ENCODE measurements at places on chromosomes 12 and 14.

DNA sequence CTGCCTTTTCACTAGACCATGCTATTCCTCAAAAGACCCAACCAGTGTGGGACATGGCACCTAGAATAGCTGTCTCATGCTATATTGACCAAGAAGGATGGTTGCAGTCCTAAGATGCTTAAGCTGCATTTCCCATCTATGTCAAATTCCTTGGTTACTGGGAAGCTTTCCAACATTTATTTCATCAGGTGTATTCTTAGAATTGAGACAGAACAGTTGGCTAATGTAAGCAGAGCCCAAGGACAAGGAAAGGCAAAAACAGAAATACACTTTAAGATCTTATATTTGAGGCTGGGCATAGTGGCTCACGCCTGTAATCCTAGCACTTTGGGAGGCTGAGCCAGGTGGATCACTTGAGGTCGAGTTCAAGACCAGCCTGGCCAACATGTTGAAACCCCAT, 24.7 kb downstream of the ARG2 start:
- no peak for DNase-seq

DNA sequence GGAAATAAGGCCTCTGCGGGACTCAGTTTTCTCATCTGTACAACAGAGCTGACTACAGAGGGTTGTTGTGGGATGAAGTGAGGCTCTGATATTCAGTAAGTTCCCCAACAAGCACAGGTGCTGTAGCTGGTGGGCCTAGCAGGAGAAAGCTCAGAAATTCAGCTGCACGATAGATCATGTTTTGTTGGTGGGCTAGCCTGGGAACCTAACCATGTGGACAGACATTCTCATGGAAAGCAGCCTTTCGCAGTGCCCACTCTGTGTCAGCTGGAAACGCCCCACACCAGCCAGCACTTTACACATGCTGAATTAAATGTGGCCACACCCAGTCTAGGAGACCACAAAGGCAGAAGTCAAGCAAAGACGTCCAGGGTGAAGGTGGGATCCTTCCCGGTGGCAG, 16.1 kb downstream of the PITPNM2 start:
- no peak for DNase-seq

GRCh38 chr12:108564724-108565123, 2.3 kb downstream of the ISCU start:
- DNase-seq, result no peak

- no peak for DNase-seq
Observed at GRCh38 chr12:109452489-109452888, 24.6 kb downstream of the KCTD10 start.

GRCh38 chr12:92369636-92370035, 224.0 kb upstream of the BTG1 start:
- no peak for DNase-seq
